Astrocyte of the spinal cord (primary cell): ENCODE measurements at places on chromosomes 13 and 19.

DNA sequence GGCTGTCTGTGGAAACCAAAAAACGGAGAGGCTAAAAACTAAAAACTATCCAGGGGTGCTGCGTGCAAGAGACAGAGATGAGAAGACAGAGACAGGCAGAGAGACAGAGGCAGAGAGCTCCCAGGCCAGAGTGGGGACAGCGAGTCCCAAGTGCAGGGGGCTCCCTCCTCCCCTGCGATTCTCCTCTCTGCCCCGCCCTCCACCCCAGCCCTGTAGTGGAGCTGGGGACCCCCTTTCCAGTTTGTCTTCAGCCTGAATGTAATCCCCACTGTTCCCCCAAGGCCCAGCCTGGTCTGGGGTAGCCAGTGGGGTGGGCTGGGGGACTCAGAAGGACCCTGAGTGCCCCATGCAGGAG lies 2.0 kb downstream of the NFIC start:
- no peak for DNase-seq

DNA sequence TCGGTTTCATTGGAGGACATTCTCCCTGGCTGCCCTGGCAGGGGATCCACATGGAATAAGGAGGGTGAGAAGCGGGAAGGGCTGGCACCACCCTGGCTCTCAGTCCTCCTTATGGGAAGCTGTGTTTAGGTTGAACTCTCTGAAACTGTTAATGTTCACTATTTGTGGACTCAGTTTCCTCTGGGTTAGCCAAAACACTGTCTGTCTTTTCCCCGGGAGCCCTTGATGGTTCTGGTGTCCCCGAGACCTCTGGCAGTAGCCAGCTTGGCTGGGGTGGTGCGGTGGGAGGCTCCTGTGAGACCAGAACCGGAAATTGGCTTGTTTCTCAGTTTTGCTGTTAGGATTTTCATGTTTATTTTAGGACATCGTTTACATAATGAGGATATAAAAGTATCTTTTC lies 48.3 kb upstream of the TEX29 start:
- no peak for DNase-seq

DNA sequence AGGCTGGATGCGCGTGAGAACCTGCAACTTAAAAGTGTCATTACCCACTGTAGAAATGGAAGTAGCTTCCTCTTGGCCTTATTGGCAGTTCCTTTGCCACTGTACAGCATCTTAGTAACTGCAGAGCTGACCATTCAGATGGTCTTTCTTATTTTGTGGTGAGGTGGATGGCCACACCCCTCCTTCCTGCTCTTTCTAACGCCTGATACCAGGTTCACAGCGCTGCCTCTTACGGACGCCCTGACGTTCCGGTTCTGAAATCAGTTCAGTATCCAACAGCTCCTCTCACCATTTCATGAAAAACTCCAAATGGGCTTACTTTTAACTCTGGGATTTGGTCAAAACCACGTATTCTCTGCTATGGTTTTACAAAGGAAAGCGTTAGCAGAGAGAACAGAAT lies 134.6 kb downstream of the ATP11A start:
- no peak for DNase-seq

GRCh38 chr19:54137699-54138488 lies at the start of gene CNOT3:
Gene CNOT3 (plus strand): TSS chr19:54137762. CDS start chr19:54142979, 5,217 bp downstream.
- no peak for DNase-seq

DNA sequence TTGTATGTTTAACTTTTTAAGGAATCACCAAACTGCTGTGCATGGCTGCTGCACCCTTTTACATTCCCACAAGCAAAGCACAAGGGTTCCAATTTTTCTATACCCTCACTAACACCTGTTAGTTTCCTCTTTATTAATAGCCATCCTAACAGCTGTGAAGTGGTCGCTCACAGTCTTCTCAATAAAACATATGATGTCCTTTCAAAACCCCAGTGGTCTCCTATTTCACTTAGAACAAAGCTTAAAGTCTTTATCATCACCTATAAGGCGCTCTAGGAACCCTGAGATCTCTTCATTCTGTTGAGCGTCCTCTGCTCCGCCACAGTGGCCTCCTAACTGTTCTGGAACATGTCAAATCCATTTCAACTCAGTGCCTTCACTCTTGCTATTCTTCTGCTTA lies 400.5 kb downstream of the KLF12 start:
- no peak for DNase-seq

GRCh38 chr19:47445937-47446402 lies 25.7 kb downstream of the SLC8A2 start:
- no peak for DNase-seq

GRCh38 chr13:86846501-86846900 lies 824.7 kb upstream of the SLITRK5 start:
- peak; percentile 47 for DNase-seq

GRCh38 chr19:38120471-38121025 lies 103.5 kb downstream of the DPF1 start:
- no peak for DNase-seq

DNA sequence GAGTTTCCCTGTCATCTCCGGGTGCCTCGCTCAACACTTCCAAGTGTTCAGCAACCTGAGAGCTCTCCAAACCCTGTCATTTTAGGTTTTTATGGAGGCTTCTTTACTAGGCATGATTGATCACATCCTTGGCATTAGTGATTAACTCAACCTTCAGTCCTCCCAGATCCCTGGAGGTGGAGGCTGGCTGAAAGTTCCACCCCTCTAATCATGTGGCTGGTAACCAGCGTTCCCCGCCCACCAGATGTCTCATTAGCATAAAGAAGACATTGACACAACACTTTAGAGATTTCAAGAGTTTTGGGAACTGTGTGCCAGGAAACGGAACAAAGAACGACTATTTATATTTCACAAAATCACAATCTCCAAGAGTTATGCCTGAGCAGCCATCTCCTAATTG lies 71.1 kb upstream of the RGCC start:
- DNase-seq: no peak

GRCh38 chr13:68214691-68215415 lies 984.7 kb upstream of the PCDH9 start:
- no peak for DNase-seq

DNA sequence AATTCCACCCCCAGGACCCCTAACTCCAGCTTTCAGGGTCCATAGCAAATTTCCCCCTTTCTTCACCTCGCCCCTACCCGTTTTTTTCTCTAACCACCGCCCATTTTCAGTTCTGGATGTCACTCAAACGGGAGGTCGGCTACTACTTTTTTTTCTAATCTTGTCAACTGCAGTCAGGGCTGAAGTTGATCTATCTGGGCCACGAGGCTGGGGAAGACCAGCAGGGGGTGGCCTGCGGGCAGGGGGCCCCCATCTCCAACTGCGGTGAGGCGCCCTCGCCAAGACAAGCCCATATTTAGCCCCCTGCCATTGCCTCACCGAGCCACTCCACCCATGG lies 748 bp downstream of the LHFPL6 start:
- no peak for DNase-seq

DNA sequence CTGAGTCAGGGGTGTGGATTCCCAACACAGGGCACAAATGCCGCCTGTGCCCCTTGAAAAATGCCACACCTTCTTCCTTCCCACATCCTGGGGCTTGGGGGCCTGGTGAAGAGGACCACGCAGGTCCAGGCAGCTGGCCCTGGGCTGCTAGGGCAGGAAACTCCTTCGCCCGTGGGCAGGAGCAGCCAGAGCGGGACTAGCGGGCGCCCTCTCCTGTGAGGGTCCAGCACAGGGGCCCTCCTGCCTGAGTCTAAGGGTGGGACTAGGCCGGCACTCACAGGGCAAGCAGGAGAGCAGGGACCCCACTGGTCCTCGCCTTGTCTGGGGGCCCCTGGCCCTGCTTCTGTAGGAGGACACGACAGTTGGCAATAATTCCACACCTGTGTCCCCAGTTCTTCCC lies 7.5 kb upstream of the CEBPA start:
- DNase-seq: no peak

DNA sequence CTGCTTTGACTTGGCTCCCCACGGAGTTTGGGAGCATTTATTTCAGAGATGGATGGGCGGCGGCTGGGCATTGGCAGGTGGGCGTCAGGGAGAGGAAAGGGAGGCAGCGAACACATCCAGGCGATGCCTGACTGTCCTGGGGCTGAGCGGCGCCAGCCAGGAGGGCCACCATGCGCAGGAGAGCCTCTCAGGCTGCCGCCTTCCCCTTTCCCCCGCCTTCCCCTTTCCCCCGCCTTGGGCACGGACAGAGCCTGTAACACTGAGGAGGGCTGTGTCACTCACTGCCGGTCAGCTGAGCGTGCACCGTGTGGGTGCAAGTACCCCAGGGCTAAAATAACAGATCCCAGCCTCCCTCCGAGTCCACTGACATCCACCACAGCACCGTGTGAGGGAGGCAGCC lies 11.4 kb downstream of the MCF2L start:
- no peak for DNase-seq

GRCh38 chr13:41418027-41418426 lies 39.3 kb upstream of the RGCC start:
- peak; percentile 72 for DNase-seq

GRCh38 chr19:38729653-38730469 lies 14.4 kb downstream of the CAPN12 start:
- peak; percentile 51 for DNase-seq

GRCh38 chr19:6270822-6271221 lies 9.0 kb downstream of the MLLT1 start:
- DNase-seq: no peak

DNA sequence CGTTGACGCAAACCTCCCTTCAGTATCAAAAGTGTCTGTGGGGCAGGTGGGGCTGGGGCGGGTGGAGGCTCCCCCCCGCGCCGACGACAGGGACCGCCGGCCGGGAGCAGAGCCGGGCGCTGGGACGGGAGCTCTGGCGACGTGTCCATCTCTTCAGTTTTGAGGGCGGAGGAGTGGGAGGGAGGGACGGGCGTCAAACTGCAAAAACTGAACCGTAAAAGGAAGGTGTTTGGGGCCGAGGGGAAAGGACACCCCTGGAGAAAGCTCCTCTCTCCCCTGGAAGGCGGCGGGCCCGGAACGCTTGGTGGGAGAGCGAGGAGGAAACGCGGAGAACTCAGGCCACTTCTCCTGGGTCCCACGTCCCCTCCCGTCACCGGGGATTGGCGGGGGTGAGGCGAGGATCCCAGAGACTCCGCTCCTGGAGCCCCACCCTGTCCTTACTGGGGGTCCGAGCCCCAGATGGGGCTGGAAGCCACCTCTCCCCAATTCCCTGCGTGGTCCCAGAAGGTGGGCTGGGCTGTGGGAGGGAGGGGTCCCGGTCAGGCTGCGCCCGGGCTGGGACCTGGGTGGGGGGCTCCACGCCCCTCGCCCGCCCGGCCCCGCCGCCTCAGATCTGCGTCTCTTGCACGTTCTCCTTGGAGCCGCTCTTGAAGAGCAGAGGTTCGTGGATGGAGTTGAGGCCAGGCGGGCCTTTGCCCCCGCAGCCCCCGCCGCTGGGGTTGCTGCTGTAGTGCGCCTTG lies 3.4 kb upstream of the ASPDH start:
- DNase-seq: no peak

DNA sequence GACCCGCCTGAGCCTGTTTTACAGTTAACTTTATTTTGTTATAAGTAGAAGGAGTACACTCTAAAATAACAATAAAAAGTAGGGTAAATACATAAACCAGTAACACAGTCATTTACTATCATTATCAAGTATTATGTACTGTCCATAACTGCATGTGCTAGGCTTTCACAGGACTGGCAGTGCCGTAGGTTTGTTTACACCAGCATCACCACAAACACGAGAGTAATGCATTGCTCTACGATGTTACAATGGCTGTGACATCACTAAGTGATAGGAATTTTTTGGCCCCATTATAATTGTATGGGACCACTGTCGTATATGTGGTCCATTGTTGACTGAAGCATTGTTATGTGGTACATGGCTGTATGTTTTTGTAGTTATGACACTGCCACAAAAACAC lies 41.3 kb upstream of the SLC7A9 start:
- no peak for DNase-seq
